T1000 (cell line): ENCODE measurements at places on chromosomes 13 and 19.

GRCh38 chr19:34254698-34255432 is 511 bp downstream of the GARRE1 start:
- no peak for DNase-seq

DNA sequence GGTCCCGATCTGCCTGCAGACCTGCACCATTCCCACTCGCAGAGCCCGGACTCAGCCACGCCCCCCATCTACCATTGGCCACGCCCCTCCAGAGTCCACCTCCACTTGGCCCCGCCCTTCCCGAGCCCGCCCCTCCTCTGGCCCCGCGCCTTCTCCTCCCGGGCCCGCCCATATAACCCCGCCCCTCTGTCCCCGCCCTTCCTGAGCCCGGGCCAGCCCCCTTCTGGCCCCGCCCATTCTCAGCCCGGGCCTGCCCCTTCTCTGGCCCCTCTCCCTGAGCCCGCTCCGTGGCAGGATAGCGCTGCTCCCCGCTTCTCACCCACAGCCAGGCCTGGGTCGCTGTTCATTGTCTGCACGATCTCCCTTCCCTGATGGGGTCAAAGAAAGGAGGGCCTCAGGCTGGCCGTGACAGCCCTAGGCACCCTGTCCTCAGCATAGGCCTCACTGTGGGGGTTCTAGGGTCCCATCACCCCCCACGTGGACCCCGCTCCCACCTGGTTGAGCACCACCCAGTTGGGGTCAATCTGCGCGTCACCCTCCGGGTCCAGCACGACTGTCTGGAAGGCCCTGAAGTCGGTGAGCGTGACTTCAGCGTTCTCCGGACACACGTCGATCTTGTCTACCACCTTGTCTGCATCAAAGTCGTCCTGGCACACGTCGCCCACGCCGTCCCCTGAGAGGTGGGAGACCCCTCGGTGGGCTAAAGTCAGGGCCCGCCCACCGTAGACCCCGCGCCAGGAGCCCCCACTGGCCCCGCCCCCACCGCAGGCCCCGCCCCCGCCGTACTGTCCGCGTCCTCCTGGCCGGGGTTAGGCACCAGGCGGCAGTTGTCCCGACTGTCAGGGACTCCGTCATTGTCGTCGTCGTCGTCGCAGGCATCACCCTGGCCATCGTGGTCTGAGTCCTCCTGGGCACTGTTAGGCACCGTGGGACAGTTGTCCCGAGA is 5.7 kb downstream of the COMP start:
- peak; percentile 62 for DNase-seq

GRCh38 chr13:98416408-98416807 is 160.5 kb downstream of the STK24 start:
- no peak for DNase-seq

DNA sequence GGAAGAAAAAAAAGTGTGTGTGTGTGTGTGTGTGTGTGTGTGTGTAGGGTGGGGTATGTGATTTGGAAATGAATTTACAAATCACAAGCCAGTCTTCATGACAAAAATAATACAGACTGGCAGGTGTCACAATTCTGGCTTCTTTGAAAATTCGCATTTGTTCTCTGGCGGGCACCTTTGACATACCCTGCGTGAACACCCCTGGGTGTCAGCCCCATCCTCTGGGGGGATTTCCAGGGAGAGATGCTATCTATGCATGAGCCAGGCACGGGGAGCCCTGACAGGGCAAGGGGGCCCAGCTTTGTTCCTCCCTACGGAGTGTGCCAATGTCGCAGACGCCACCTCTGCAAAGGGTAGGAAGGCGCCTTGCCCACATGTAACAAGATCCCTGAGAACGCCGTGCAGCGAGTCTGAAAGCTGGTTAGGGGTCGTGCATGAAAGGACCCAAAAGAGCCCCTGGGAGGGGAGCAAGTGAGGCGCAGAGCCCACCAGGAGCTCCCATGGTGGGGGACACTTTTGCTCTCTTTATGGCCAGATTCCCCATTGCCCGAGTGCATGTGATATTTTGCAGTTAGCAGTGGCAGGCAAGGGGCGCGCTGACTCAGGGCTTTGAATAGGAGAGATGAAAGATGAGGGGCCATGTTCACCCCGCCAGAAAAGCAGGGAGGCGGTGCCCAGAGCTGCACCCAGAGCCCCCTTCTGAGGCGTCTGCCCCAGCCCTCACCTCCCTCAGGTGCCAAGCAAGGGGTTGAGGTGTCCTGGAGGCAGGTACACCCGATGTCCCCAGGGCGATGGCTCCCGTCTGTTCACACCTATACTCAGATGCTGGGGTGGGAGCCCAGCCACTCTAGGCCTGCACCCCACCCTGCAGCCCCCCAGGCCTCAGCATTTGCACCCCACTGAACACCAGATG is 45.3 kb downstream of the KLF2 start:
- DNase-seq = no peak

- DNase-seq = no peak
These were observed 24.1 kb downstream of the LGALS16 start for GRCh38 chr19:39679791-39680168.

DNA sequence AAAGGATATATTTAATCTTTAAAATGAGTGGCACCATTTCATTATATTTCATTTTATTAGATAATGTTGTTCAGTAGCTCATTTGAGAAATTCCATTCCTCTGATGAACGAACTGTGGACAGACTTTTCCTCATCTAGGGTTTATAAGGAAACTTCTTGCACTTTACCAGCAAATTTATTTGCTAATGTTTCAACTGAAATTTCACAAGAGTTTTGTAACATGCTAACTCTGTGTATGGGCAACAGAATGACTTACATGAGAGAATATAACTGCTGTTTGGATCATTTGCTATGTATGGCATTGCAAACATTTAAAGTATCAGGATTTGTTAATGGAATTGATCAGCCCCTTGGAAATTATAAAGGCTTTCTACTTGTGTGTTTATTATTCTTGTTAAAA is 3.7 kb upstream of the IRS2 start:
- DNase-seq = no peak

- DNase-seq = peak; percentile 36
These were observed 776 bp upstream of the LENG1 start for GRCh38 chr19:54160182-54160811.

GRCh38 chr13:50410921-50411746 is 395.9 kb downstream of the KCNRG start:
- DNase-seq = peak; percentile 36

DNA sequence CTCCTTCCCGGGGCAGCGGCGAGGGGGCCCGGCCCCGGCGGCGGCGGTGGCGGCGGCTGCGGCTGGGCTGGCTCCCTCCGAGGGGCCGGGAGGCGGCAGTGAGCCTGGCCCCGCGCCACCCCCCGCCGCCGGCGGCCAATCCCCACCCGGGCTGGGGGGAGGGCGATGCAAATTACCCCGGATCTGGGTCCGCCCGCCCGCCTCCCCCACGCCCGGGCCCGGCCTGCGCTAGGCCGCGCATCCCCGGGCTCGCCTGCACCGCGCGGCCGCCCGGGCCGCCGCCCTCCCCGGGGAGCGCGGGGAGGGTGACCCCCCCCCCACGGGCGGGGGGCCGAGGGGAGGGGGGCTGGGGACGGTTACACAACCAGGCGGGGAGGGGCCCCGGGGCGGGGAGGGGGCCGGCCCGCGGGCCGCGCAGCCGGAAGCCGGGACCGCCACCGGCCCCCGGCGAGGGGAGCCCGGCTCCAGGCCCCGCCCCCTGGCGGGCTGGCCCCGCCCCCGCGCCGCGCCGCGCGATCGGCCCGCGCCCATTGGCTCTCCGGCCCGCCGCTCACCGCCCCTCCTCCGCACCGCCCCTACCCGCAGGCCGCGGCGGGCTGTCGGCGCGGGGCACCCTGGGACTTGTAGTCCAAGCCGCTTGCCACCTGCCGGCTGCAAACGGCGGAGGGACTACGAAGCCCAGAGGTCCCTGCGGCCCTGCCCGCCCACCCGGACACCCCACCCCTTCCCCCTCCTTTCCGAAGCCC is 1.1 kb downstream of the ZBTB7A start:
- peak; percentile 94 for DNase-seq

GRCh38 chr19:49889687-49890348 is 6.9 kb downstream of the IL4I1 start:
- no peak for DNase-seq

DNA sequence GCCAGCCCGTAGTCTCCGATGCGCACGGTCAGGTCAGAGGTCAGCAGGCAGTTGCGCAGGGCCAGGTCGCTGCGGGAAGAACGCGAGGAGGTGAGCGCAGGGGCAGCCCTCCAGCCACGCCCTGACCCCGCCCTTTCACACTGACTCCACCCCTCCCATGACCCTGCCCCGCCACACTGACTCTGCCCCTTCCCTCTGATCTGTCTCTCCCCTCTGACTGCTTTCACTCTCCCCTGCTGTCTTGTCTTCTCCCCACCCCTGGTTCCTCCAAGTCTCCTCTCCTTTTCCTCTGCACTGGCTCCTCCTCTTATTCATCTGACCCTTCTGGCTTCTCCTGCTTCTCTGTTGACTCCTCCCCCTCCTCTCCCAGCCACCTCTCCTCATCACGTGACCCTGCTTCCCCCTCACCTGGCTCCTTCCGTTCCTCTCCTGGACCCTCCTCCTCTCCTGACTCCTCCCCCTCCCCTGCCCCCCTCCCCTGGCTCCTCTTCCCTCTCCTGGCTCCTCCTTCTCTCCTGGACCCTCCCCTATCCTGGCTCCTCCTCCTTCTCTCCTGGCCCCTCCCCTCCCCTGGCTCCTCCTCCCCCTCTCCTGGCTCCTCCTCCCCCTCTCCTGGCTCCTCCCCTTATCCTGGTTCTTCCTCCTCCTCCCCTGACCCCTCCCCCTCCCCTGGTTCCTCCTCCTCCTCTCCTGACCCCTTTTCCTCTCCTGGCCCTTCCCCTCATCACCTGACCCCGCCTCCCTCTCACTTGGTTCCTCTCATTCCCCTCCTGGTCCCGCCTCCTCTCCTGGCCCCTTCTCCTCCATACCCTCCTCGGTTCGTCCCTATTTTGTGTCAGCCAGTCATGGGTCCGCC is 9.9 kb downstream of the LMTK3 start:
- peak; percentile 22 for DNase-seq

DNA sequence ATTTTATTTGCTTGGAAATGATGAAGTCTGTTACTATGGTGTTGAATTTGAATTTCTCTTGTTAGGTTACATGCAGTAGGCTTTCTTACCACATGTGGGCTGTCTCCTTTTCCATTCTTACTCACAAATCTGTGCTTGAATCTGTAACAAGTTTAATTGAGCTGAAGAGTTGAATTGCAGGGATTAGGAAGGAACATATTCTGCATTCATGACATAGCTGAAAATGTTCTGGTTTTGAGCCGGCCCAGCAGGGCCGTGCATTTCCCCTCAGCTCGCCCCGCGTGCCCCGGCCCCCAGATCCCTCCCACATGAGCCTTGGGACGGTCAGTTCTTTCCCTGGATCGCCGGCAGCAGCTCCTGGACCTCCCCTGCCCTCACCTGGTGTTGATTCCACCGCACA is 28.1 kb downstream of the TFDP1 start:
- DNase-seq = no peak

DNA sequence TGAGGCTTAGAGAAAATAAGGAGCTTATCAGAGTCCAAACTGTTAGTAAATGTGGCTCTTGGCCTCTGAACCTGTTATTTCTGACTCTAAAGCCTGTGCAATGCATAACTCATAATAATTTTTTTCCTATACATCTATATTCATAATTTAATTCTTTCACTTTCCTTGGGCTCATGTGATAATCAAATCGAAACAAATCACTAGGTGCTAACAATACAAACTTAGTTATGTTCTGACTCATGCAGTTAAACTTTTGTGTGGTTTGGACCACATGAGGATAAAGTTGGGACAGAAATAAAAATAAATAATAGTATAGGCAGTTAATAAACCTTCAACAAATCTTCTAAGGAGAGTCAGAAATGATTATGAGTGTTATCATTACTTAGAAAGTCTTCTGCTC is 1629.0 kb downstream of the OLFM4 start:
- DNase-seq = no peak

DNA sequence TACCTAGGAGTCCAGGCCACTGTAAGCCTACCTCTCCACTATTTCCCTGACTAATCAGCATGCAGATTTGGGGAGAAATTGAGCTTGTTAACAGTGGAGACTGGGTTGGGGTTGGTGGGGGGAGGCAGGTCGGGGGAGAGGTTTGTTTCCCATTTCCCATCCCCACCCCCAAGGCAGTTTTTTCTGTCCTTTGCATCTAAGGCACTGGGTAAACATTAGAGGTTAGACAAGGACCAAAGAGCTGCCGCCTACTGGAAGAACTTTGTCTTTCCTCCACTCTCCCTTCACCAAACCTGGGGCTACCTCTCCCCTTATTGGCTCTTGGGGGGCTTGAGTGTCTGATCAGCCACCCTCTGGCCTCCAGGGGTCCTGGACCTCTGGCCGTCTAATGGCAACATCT is 953 bp downstream of the KCNN4 start:
- DNase-seq = no peak

- no peak for DNase-seq
These were observed 345.9 kb downstream of the GPC5 start for GRCh38 chr13:91744284-91744683.

- DNase-seq = no peak
These were observed 77.7 kb upstream of the PRR20A start for GRCh38 chr13:57063007-57063406.

DNA sequence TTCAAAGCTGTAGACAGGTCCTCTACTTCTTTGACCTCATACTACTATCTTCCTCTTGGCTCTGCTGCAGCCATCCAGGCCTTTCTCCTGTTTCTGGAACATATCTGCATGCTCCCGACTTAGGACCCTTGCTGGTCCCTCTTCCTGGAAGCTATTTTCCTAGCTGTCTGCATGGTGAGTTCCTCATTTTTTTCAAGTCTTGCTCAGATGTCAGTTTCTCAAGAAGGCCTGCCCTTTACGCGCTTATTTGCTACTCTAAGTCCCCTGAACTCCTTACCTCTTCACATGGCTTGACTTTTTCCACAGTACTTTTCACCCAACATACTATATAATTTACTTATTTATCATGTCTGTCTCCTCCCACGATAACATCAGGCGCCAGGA is 31.4 kb downstream of the DNAJC3 start:
- no peak for DNase-seq

- no peak for DNase-seq
These were observed 269.5 kb upstream of the HTR2A start for GRCh38 chr13:47166336-47166735.

GRCh38 chr13:21243045-21243897 is 66.8 kb downstream of the MRPL57 start:
- DNase-seq = no peak
